ENCODE measurements at places on chromosomes 16 and 17. TPM values are rescaled to one million over a fixed set of nuclear protein-coding genes. Genes with fewer than 3 reads are reported as not detected.

Gene MEOX1
- 6.4 TPM for total RNA-seq

- no peak for DNase-seq
- H3K4me1 ChIP-seq: no peaks in the 10 kb centered on the region
- H3K36me3 ChIP-seq: peaks cover 19% of the 10 kb centered on the region
These were observed 23.2 kb downstream of the MYH3 start for GRCh38 chr17:10633738-10634379.

DNA sequence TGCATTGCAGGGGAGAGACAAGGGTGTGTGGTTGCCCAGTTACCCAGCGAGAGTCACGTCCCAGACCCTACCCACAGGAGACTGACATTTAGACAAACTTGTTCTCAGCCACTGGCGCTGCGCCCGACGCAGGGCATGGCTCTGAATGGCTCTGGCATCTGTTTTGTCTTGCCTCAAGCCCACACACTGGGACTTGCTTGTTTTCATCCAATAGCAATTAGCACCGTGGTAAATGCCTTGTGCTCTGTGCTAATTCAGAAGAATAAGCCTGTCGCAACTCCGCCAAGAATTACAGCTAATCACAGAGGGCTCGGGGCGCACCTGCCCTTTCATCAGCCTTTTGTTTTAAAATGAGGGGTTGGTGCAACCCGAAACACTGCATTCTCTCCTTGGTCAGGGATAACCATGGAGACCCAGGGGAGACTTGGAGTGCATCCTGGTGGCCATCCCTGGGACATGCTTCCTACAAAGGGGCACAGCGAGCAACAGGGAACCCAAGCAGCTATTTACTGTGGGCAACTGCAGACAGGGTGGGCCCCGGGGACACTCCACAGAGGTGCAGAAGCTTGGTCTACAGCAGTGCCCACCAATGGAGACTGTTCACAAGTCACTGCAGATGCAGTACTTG is 220.6 kb upstream of the ZFHX3 start:
- DNase-seq: no peak
- no peak overlapping the region for H3K4me3 ChIP-seq
- no peak overlapping the region for H3K27ac ChIP-seq
- H3K4me1 ChIP-seq: no peaks in the 10 kb centered on the region
- no peaks in the 10 kb centered on the region for H3K27me3 ChIP-seq
- no peaks in the 10 kb centered on the region for H3K36me3 ChIP-seq

DNA sequence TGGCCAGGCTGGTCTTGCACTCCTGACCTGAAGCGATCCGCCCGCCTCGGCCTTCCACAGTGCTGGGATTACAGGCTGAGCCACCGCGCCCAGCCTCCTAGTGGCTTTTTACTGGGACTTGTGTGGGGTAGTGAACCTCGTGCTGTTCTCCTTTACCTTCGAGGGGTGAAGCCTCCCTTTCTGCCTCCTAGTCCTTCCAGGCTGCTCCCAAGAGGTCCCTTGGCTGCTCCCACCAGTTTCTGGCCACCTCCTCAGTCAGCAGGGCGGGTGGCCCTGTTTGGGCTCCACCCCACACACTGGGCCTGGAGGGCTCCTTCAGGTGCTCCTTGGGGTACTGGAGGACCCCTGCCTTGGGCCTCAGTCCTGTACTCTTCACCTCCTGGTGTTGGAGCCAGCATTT is 70.9 kb upstream of the ZNF750 start:
- H3K27ac ChIP-seq: no peak overlapping the region
- H3K4me1 ChIP-seq: peaks cover 8% of the 10 kb centered on the region
- no peaks in the 10 kb centered on the region for H3K27me3 ChIP-seq
- no peak for DNase-seq

Gene MYH8
- total RNA-seq: not detected

Gene RND2
- total RNA-seq: 0.98 TPM

DNA sequence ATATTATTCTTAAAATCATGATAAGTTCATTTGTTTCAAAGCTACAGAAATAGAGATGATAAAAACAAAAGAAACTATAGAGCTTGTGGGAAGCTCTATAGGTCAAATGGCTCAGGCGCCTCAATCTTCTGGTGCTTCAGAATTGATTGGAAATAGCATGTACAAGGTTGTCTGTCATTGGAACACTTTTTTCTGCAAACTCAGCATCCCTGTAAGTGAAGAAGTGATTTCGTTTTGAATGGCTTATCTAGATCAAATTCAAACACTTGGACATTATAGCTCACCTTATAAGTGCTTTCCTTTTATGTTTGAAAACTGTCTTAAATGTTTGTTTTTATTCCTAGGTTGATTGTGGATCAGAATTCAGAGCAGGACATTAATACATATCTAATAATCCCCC is 103.7 kb downstream of the SKAP1 start:
- peaks cover 60% of the 10 kb centered on the region for H3K27me3 ChIP-seq
- no peak overlapping the region for H3K27ac ChIP-seq
- H3K4me3 ChIP-seq: no peak overlapping the region
- H3K4me1 ChIP-seq: no peaks in the 10 kb centered on the region

GRCh38 chr16:79267781-79268180 is 332.8 kb downstream of the MAF start:
- H3K4me3 ChIP-seq: no peak overlapping the region
- H3K27me3 ChIP-seq: no peaks in the 10 kb centered on the region
- peaks cover under 1% of the 10 kb centered on the region for H3K4me1 ChIP-seq
- H3K27ac ChIP-seq: no peak overlapping the region

DNA sequence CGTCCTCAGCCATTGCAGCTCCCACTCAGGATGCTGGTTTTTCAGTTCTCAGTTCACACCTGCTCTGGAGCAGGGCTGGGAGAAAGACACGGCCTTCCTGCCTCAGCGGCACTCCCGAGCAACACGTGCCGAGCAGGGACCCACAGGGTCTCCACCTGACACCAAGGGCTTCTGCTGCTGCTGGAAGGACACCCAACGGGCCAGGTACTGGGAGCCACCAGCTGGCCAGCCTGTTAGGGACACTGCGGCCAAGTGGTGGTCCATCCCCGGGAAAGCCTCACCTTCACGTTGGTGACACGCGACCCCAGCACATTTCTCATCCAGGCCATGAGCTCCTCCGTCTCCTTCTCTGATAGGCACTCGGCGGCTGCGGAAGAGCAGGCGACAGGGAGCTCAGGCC is 8.1 kb downstream of the DNASE1 start:
- no peaks in the 10 kb centered on the region for H3K4me1 ChIP-seq
- no peak overlapping the region for H3K4me3 ChIP-seq
- no peak for DNase-seq
- H3K27me3 ChIP-seq: no peaks in the 10 kb centered on the region
- H3K36me3 ChIP-seq: peaks cover 88% of the 10 kb centered on the region

Gene ZP2
- total RNA-seq: not detected

DNA sequence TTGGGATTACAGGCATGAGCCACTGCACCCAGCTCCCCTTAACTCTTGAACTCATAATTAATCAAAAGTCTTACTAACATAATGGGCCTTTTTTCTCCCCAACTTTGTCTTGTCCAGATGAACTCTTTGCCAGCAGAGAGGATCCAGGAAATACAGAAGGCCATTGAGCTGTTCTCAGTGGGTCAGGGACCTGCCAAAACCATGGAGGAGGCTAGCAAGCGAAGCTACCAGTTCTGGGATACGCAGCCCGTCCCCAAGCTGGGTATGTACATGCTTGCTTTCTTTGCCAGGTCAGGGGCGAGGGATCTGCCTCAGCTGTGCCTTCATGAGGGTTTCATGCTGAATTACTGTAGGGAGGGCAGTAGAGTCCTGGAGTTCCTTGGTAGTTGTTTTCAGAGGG is 25.3 kb downstream of the NMT1 start:
- H3K27ac ChIP-seq: peak overlapping the region; percentile 52
- H3K4me3 ChIP-seq: no peak overlapping the region
- no peak for DNase-seq
- peaks cover 3% of the 10 kb centered on the region for H3K4me1 ChIP-seq
- peaks cover 5% of the 10 kb centered on the region for H3K36me3 ChIP-seq

DNA sequence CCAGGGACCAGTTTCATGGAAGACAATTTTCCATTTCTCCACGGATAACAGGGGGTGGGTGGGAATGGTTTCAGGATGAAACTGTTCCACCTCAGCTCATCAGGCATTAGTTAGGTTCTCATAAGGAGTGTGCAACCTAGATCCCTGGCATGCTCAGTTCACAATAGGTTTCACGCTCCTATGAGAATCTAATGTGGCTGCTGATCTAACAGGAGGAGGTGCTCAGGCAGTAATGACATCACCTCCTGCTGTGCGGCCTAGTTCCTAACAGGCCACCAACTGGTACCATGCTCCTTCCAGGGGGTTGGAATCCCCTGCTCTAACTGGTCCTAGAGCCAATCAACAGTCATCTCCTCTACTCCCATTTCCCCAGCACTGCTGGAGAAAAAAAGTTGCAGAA is 19.9 kb downstream of the TEX14 start:
- DNase-seq: no peak
- no peak overlapping the region for H3K27ac ChIP-seq
- H3K27me3 ChIP-seq: no peaks in the 10 kb centered on the region
- no peaks in the 10 kb centered on the region for H3K36me3 ChIP-seq
- no peak overlapping the region for H3K4me3 ChIP-seq
- H3K4me1 ChIP-seq: no peaks in the 10 kb centered on the region

GRCh38 chr17:76553178-76553908 is 13.5 kb downstream of the PRCD start:
- H3K4me3 ChIP-seq: no peak overlapping the region
- DNase-seq: no peak
- no peaks in the 10 kb centered on the region for H3K36me3 ChIP-seq
- H3K27ac ChIP-seq: peak overlapping the region; percentile 76
- H3K4me1 ChIP-seq: peaks cover 5% of the 10 kb centered on the region

GRCh38 chr17:14748036-14748710 is 447.3 kb downstream of the HS3ST3B1 start:
- no peaks in the 10 kb centered on the region for H3K27me3 ChIP-seq
- H3K27ac ChIP-seq: no peak overlapping the region
- DNase-seq: no peak
- peaks cover 39% of the 10 kb centered on the region for H3K4me1 ChIP-seq

Gene WNT9B
- 0.90 TPM for total RNA-seq

Gene PRSS8
- not detected for total RNA-seq

- no peaks in the 10 kb centered on the region for H3K4me1 ChIP-seq
- H3K36me3 ChIP-seq: no peaks in the 10 kb centered on the region
- H3K4me3 ChIP-seq: no peak overlapping the region
These were observed 7.9 kb upstream of the ALDH3A1 start for GRCh38 chr17:19755821-19756510.

GRCh38 chr17:13120864-13121263 is 103.0 kb upstream of the ELAC2 start:
- H3K4me3 ChIP-seq: no peak overlapping the region
- no peak overlapping the region for H3K27ac ChIP-seq
- H3K4me1 ChIP-seq: no peaks in the 10 kb centered on the region

GRCh38 chr17:59345476-59345875 is 14.0 kb downstream of the YPEL2 start:
- H3K36me3 ChIP-seq: no peaks in the 10 kb centered on the region
- H3K27ac ChIP-seq: no peak overlapping the region

DNA sequence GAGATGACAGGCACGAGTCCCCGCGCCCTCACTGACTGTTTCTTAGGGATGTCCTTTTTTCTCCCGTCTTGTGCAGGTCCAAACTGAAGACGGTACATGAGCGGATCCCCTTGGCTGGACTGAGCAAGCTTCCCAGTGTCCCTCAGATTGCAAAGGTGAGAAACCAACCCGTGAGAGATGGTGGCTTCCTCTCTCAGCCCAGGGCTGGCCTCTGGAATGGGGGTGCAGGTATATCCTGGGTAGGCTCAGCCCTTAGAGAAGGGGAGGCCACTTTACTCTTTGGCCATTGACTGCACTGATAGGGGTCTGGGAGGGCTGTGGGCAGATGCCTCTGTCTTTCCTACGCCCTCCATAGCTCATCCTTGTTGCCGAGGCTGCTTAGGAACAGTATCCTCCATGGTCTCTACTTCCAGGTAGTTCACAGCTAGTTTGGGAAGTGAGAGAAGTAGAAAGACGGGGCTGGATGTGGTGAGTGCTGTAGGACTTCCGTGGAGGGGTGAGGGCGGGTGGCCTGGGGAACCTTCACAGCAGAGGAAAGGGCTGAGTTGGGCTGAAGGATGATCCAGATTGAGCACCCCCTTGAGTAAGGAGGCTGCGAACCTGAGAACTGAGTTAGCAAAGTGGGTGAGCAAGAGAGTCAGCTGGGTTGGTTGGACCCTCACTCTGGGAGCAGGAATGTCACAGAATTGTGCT is 83.0 kb downstream of the OR1D5 start:
- H3K27ac ChIP-seq: no peak overlapping the region
- H3K27me3 ChIP-seq: no peaks in the 10 kb centered on the region
- no peak overlapping the region for H3K4me3 ChIP-seq
- no peak for DNase-seq

Data from heart right ventricle (tissue), 16 donors.